ENCODE measurements at places on chromosomes 3 and 15.
A peak's percentile ranks its signal among the peaks of the same experiment; 100 is the strongest.

DNA sequence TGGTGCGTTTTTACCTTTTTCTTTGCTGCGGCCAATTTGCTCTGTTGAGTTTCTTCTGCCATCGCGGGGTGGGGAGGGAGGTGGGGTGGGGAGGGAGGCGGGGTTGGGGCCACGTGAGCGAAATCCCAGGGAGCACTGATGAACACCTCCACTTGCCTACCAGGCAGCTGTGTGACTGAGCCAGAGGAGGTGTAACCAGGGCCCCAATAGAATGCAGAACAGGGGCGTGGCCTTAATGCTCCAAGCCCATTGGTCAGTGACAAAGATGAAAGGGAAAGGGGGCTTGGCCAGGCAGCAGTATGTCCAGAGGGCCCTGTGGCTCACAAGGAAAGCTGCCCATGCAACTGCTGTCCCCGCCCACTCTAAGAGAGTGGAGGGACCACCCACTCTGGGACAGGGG is 21.4 kb upstream of the OR4F6 start:
- no peak for DNase-seq

DNA sequence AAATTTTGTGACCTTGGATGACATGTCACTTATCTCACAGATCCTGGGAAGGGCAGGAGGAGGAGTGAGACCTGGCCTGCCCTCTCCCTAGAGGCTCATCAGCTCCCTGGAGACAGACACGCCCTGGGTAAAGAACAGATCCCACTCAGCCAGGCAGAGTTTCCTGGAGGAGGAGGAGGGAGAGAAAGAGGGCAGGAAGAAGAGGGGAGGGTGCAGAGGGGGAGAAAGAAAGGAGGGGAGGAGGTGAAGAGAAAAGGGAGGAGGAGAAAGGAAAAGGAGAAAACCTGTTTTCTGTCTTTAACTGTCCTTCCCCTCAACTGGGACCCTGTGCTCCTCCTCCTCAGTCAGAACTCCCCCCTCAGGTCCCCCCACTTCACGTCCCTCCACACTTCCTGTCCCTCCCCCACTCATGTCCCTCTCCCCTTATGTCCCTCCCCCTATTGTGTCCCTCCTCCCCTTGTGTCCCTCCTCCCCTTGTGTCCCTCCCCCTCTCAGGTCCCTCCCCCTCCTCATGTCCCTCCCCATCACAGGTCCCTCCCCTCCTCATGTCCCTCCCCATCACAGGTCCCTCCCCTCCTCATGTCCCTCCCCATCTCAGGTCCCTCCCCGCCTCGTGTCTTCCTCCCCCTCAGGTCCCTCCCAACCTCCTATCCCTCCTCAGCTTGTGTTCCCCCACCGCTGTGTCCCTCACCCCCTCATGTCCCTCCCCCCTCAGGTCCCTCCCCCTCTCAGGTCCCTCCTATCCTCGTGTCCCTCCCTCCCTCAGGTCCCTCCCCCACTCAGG is 52.3 kb upstream of the CGNL1 start:
- DNase-seq = peak; percentile 94

DNA sequence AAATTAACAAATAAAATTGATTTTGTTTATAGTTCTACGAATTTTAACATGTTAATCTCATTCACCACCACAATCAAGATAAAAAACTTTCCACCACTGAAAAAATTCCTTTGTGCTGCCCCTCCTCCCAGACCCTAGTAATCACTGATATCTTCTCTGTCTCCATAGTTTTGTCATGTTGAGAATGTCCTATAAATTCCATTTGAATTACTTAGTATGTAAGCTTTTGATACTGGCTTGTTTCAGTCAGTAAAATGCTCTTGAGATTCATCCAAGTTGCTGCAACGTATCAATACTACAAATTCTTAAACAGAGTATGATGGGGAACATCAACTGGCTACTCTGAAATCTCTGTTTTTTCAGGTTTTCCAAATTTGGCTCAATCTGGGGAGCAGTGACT is 129.6 kb downstream of the CTNNB1 start:
- DNase-seq = no peak

DNA sequence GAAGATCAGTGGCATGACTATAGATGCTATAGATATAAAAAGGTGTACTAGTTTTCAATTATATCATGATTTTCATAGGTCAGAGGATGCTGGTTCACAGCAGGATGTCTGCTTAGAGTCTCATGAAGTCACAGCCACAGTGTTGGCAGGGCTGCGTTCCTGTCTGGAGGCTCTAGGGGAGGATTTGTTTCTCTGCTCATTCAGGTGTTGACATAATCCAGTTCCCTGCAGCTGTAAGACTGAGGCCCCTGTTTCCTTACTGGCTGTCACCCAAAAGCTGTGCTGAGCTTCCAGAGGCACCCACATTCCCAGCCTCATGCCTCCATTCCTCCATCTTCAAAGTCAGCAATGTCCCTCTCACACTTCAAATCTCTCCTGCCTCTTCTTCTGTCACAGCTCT is 170.7 kb downstream of the OCA2 start:
- DNase-seq = no peak

DNA sequence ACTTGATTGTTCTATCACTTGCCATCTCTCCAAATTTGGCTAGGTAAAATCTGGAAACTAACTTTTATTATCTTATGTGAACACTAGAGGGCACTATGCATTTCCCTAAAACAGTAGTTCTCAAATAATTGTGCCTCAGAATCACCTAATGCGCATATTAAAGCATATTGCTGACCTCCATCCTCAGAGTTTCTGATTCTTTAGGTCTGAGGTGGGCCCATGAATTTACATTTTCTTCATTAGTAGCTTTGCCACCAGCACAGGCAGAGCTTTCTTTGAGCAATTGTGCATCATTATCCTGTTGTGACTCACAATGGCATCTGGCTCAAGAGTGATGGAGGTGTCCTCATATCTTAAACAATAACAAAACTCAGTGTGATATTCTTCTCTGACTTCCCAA is 17.5 kb upstream of the BCHE start:
- DNase-seq = peak; percentile 33

- DNase-seq = peak; percentile 31
Observed at GRCh38 chr15:80856809-80857377, 77.7 kb downstream of the CEMIP start.

GRCh38 chr15:37586011-37586583 is 348.3 kb upstream of the TMCO5A start:
- DNase-seq = no peak

DNA sequence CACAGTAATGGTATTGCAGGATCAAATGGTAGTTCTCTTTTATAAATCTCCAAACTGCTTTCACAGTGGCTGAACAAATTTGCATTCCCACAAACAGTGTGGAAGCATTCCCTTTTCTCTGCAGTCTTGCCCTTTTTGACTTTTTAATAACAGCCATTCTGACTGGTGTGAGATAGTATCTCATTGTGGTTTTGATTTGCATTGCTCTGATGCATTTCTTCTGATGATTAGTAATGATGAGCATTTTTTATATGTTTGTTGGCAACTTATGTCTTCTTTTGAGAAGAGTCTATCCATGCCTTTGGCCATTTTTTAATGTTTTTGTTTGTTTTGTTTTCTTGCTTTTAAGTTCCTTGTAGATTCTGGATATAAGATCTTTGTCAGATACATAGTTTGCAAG is 316.1 kb upstream of the TMCO5A start:
- DNase-seq = no peak

GRCh38 chr3:53534676-53535400 is 40.4 kb downstream of the CACNA1D start:
- no peak for DNase-seq

- DNase-seq = peak; percentile 11
Observed at GRCh38 chr3:71258116-71258515, 325.4 kb downstream of the FOXP1 start.

GRCh38 chr3:169835533-169835932 is 22.8 kb upstream of the LRRC34 start:
- DNase-seq = no peak

DNA sequence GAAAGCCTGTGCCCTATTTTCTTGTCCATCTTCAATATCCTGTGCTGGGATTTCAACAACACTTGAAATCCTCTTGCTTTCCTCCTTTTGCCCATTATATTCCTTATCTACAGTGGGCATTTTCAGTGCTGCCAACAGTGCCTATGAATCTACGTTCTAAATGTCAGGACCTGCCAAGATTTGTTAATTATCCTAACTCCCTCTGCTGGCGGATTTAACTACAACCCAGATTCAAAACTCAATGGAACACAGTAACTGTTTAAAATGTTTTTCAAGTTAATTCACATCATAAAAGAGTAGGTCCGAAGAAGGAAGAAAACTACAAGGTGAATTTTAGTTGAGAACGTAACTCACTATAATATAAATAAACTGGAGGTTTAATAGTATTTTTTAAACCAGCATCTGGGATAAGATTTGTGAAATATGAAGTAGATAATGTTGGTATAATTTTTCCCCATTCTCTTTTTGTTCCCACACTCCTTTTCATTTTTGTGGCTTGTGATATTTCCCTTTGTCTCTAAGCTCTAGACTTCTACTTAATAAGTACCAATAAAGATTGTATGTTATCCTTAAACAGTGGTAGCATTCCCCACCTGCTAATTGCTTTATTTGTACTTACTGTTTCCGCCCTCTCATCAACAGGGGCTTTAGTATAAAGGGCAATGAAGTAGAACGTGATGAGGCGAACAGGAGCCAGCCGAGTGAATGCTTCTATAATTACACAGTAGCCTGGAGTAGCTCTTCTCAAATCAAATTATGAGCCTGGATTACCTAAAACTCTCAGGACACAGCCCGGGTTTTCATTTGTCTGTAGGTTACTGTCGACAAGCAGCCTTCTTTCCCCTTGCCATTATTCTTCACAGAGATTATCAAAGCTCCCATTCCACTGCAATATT is 302.5 kb upstream of the ATP11B start:
- peak; percentile 31 for DNase-seq

DNA sequence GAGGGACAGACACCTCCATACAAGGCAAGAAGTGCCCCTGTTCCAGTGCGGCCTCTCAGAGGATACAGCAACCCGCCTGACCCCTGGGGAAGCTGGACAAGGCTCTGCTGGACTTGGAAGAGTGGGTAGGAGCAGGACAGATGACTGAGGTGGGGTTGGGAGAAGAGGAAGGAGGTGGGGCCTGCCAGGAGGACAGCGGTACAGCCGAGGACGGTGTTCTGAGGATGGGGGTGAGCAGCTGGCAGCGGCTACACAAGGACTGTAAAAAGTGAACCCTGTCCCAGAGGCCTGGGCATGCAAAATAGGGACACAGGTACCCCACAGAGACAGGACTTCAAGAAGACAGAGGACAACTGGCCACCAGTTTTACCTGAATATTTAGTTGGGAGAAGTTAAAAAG is 23.5 kb upstream of the ELP6 start:
- DNase-seq = no peak

- no peak for DNase-seq
Observed at GRCh38 chr3:170240671-170241070, 18.4 kb downstream of the PRKCI start.

- no peak for DNase-seq
Observed at GRCh38 chr15:56351353-56351752, 13.9 kb upstream of the TEX9 start.

- DNase-seq = no peak
Observed at GRCh38 chr3:9994086-9994844, 7.6 kb upstream of the EMC3 start.

- no peak for DNase-seq
Observed at GRCh38 chr3:47431225-47431624, 44.5 kb downstream of the SCAP start.

GRCh38 chr3:177358091-177358976 is 161.1 kb upstream of the TBL1XR1 start:
- DNase-seq = peak; percentile 89

- no peak for DNase-seq
Observed at GRCh38 chr3:46668591-46668990, 24.9 kb downstream of the ALS2CL start.

GRCh38 chr3:124407260-124407659 is 323.0 kb upstream of the UMPS start:
- DNase-seq = no peak

DNA sequence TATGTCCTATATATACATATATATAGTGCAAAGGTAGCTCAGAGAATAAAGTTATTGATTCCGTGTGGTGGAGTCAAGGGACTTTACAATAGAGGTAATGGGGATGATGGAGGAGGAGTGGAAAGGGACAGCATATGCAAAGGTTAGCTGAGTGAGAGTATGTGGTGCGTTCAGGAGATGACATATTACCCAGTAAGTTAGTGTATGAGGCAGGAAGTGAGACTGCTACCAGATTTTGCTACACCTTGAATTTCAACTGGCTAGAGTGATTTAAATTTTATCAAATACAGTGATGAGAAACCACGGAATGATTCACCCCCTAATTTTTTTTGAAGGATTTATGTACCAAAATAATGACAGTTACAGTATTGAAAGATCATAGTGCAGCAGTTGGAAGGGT is 2.8 kb downstream of the ACTL6A start:
- DNase-seq = no peak

DNA sequence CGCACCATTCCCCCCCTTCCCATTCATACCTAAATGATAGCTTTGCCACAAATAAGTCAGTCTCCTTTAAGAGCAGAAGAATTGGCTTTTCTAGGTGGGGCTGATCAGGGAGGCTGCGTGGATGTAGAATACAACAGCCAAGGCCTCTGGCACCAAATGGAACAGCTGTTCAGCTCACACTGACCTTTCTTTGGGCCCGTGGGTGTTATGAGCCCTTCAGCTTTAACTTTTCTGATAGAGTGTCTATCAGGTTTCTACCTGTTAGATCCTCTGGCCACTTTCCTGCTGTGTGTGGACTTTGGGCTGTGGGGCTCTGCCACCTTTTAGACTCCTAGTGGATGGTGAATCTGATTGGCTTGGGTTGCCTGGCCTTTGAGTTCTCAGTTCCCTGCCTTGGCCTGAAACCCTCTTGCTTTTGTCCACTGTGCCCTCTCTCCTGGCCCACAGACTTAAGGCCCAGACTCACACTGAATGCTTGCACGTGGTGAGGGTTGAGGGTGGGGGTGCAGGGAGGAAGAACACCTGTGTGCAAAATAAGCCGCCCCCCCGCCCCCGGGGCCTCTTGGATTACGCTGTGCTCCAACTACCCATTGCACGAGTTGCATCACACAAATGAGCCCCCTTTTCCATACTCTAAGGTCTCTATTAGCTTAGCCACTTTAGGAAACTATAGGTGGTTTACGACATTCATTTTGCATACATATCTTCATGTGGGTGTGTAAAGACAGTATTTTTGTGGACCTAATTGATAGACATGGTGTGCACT is 1.3 kb upstream of the RFX7 start:
- DNase-seq = peak; percentile 7

DNA sequence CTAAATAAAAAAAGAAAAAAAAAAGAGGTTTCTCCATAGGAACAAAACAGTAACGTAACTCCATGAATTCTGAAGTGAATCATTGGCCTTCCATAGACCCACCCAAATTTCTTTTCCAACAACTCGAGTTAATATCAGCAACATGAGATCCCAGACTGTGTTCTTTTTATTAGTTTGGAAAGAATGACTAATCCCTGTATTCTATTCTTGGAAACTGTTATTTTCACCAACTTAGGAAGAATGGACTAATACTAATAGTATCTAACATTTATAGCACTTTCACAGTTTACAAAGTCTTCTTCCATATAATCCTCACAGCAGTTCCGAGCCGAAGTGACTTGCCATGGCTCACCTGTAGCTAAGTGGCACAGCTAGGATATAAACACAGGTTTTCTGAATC is 72.7 kb upstream of the SLC4A7 start:
- DNase-seq = no peak
